ENCODE measurements at places on chromosomes 13 and 19.

- DNase-seq, result no peak
These were observed 330.3 kb upstream of the MIR17HG start for GRCh38 chr13:91017031-91017668.

DNA sequence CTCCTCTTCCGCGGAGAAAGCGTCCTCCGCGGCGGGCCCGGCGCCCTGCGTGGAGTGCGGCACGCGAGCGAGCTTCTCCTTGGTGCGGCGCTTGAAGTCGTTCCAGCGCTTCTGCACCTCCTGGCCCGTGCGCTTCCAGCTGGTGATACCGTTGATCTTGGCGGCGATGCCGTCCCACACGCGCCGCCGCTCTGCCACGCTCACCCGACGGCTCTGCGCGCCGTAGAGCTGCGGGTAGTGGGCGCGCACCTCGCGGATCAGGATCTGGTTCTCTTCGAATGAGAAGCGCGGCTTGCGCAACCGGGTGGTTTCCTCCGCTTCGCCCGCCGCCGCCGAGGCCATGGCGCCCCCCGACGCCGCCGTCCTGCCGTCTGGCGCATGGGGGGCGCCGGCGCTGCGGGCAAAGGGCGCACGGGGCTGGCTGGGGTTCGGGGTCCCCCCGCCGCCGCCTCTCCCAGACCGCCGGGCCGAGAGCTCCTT is 941 bp downstream of the MYPOP start:
- DNase-seq, result no peak

DNA sequence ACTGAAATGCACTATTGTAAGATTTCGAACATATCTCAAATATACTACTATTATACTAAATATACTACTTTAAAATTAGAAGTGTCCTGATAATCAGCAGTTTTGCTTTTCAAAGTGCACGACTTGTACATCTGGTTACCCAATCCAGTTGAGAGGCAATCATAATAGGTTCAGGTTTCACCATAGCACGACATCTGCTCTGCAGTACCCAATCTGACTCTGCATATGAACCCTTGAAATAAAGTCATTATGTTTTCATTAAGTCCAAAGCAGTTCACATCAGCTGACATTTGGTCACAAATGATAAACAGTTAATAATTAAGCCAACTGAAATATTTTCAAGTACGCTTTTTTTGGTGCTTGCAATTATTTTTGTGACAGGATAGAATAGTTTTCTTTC is 90.6 kb downstream of the PCDH9 start:
- DNase-seq, result no peak

GRCh38 chr13:94327318-94327717 is 152.2 kb downstream of the DCT start:
- no peak for DNase-seq

GRCh38 chr13:68522184-68522583 is 1292.0 kb upstream of the PCDH9 start:
- DNase-seq, result no peak

GRCh38 chr19:4539693-4540581 is at the start of gene LRG1:
Gene LRG1, minus strand, starts transcription at chr19:4540036. Its CDS starts 23 bp downstream, at chr19:4540013.
- DNase-seq, result no peak

DNA sequence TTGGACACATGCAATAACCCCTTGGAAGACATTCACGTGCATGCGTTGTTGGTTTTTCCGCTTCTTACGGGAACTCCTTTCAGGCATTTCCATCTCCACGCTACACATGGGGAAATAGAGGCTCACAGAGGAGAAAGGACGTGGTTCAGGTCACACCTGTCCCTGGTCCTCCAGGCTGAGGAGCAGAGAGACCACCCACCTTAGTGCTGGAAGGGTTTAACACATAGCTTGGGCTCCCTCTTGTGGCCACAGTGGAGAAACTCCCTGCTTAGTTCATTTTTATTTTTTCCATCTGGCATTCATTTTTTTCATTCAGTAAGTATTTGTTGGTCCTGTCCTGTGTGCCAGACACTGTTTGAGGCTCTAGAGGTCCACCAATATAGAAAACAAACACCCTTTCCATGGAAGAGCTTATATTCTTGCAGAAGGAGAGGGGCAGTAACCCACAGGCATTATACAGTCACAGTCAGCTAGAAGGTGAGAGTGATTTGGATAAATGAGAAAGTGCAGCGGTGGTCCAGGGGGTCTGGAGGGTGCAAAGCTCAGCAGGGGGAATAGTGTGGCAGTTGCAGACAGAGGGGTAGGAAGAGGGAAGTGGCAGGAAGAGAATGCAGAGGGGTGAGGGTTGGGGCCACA is 24.2 kb upstream of the TTYH1 start:
- peak; percentile 37 for DNase-seq

DNA sequence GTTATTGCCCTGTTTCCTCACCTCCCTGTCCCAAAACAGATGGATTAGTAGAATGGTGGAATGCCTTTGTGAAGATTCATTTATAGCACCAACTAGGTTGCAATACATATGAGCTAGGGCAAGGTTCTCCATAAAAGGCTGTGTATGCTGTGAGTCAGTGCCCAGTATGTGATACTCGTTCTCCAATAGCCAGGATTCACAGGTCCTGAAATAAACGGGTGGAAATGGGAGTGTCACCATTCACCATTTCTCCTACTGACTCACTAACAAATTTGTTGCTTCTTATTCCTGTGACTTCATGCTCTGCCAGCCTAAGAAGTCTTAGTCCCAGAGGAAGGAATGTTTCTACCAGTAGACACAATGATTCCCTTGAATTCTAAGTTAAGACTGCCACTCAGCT is 1745.4 kb downstream of the SLITRK1 start:
- no peak for DNase-seq

DNA sequence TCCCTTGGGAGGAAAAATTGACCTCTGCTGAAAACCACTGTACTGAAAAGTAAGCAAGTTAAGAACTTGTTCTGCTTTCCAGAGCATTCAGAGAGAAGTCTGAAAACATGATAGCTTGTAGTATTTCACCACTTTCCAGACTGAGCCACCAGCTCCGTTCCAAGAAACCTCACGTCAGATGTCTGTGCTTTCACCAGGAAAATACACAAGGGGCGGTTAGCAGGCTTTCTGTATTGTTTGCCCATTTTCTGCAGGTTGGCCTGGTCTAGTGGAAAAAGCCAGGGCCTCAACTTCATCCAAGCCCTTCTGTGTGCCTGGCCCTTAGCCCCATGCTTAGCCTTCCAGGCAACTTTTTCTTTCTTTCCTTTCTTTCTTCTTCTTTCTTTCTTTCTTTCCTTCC is 36.4 kb downstream of the RXFP2 start:
- no peak for DNase-seq
